ENCODE measurements at places on chromosomes 6 and 20.

- DNase-seq: no peak
Measured at GRCh38 chr20:32470025-32470861, 112.1 kb downstream of the ASXL1 start.

- no peak for DNase-seq
Measured at GRCh38 chr20:50555662-50556061, 45.5 kb downstream of the PTPN1 start.

DNA sequence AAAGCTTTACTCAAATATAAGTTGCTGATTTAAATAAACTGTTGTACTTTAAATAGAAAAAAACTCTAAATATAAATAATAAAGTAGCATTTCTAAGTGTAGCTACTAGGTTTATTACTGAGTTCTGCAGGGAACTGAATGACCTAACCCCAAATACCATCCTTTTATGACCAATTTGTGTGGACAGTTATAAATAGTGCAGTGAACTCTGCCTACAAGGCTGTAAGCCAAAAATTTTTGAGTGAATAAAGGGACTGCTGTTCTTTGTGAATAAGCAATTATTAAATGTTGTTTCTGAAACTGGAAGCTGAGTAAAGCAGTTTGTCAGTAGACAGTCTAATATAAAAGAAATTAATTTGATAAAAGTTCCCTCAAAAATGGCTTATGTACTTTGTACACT is 90.8 kb upstream of the ELOVL5 start:
- no peak for DNase-seq

DNA sequence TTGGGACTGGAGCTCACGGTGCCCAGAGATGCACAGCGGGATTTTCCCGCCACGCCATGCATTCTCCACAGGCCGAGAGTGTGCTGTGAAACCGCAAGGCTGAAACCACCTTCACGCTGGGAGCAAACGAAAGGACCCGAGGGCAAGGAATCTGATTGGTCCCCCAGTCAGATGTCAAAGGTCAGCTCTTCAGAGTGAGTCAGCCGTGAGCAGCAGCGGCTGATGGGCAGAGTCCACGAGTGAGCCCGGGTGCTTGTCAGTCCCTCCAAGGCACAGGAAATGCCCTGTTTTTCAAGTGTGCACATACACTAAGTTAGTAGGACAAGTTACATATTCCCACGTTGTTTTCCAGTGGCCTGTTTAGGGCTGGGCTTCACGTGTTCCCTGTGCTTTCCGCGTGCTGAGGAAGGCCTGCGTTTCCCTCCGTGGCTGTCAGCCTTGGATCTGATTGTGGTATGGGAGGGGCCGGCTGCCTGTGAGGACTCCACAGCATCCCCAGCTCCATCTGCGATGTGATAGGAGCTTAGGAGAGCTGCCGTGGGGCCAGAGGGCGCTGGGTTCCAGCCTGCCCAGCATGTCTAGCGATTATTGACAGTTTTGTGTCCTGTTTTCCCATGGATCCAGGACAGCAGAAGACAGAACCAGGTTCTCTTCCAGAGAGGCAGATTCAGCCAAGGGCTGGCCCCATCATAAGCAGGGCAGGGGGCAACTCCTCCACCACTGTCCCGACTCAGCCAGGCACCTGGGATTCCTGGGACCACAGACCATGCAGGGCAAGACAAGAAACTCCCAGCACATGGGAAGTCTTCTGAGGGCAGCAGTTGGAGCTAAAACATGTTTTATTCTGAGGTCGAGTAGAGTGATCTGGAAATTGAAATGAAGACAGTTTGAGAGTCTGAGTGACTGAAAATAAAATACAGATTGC is 38.2 kb upstream of the FRMD1 start:
- DNase-seq: no peak

DNA sequence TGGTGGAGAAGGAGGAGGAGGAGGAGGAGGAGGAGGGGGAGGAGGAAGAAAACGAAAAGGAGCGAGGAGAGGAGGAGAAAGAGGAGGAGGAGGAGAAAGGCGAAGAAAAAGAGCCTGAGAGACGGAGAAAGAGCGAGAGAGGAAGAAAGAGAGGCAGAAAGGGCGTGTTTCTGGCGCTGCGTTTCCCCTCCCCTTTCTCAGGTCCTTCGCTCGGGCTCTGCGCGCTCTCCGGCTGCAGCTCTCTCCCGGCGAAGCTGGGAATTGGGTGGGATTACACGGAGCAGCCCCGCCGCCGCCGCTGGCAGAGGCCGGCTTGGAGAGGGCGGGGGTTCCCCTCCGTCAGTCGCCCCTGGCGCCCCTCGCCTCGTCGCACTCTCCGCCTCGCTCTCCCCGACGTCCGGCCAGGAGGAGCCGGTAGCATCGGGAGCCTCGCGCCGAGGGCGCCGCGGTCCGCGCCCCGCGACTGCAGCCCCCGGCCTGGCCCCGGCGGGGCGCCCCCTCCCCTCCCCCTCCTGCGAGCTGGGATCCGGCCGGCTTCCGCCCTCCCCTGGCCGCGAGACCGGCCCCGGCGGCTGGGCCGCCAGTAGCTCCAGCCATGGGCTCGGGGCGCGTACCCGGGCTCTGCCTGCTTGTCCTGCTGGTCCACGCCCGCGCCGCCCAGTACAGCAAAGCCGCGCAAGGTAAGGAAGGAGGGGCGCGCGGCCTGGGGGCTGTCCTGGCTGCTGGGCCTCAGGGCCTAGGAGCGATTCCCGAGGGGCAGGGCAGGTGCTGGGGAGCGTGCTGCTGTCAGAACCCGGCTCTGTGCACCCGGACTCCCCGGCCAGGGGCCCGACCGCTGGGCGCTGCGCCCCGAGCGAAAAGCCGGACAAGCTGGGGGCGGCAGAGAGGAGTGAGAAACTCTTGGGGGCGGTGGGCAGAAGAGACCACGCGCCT is at the start of gene SCUBE3:
SCUBE3 (plus strand) TSS at position 133 of the 933 bp plus-strand sequence; CDS start at position 596, 463 bp downstream.
- no peak for DNase-seq

DNA sequence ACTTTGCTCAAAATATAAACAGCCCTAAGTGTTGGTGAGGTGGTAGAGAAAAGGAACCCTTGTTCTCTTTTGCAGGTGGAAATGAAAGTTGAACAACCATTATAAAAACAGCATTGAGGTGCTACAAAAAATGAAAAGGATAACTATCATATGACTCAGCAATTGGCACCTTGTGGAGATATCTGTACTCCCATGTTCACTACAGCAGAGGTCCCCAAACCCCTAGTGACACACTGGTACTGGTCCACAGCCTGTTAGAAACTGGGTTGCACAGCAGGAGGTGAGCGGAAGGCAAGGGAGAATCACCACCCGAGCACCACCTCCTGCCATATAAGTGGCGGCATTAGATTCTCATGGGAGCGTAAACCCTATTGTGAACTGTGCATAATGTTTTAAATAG is 267.4 kb upstream of the THEMIS start:
- DNase-seq: no peak

DNA sequence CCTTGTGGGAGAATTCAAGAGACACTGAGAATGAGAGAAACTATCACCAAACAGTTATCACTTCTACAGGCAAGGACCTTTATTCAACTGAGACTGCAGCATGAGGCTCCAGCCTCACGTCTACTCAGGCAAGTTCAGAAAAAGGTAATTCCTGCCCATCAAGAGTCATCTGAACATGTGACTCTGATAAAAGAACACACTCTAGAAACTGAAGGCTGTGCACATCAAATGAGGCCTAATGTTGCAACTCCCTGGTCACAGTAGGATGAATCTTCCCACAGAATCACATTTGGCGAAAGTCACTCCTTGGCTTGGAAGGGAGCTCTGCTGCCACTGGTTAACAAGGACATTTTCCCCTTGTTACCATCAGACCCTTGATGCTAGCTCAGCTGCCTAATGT is 71.2 kb upstream of the EMILIN3 start:
- DNase-seq: no peak

GRCh38 chr6:141988954-141989705 is 143.6 kb upstream of the GJE1 start:
- DNase-seq: peak; percentile 12

DNA sequence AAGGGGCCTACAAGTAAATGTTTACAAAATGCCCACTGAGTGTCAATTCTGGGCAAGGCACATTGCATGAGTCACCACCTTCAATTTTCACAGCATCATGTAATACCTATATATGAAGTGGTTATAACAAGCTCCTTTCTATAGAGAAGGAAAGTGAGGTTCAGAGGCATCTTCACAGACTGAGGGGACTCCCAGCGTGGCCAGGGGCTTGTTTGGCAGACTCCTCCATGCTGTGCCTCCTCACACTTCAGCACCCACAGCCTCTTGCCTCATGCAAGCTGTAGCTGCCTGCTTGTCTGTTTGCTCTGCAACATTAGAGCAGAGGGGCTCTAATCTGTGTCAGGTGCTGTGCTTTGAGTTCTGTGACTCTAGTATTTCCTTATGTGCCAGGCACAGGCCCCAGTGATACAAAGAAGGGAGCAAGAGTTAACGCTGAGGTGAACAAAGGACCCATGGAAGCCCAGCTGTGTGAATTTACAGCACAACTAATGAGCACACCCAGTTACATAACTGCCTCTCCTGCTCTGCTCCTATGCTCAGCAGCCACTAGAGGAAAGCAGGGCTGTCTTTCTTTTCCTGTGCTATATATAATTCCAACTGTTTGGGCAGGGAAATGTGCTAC is 72.3 kb downstream of the ZHX3 start:
- DNase-seq: no peak

DNA sequence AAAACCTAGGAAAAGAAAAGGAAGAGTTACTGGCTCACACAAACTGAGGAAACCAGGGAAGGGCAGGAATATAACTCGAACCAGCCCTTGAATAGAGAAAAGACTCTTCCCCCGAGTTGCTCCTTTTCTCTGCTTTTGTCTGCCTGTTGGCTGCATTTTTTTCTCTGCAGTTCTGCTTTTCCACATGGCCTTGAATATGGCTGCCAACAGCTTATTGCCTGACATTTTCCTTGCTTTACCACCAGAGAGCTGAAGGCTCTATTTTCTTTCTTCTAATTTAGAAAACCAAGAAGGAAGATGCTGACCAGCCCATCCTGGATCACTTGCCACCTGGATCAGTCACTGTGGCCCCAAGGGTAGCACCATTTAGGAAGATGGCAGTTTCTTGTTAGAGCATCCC is 164.8 kb upstream of the MAN1A1 start:
- DNase-seq: no peak

DNA sequence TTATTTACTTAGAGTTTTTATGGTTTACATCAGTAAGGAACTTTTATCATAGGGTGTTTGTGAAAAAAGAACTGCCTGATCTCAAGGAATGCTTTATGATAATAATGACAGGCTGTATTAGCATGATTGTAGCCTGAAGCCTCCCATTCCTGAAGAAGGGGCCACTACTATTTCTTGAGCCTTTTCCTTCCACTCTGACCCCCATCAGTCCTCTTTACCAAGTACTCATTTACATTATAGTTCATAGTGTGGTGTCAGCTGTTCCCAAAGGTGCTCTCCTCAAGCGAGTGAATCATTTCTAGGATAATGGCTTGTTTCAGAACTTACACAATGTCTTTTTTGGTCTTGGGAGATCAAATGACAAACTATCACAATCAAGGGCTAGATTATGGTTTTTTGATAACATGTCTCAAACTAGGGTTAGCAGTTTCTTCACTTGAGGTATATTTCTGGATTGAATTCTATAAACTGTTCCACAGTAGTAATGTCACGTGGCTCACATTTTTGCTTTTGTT is 283.6 kb downstream of the CDKAL1 start:
- no peak for DNase-seq
